ENCODE measurements at places on chromosomes 13 and 19.

DNA sequence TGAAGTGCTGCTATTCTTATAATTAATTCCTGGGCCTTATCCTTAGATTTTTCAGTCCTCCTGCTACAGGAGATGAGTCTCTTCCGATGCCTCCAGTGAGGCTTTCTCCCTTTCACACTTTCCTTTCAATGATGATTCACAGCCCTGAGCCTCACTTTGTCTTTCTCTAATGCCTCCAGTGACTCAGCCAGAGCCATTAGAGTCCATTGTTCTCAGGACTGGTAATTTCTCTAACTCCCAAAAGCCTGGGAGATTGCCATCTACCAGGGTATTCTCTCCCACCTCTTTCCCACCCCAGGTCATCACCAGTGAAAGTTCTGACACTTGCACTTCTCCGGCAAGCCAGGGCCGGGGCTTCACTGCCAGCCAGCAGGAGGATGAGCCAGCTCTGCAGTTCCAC lies 49.6 kb upstream of the ARGLU1 start:
- no peak for DNase-seq

GRCh38 chr19:16363133-16363851 lies 38.7 kb downstream of the KLF2 start:
- no peak for DNase-seq

DNA sequence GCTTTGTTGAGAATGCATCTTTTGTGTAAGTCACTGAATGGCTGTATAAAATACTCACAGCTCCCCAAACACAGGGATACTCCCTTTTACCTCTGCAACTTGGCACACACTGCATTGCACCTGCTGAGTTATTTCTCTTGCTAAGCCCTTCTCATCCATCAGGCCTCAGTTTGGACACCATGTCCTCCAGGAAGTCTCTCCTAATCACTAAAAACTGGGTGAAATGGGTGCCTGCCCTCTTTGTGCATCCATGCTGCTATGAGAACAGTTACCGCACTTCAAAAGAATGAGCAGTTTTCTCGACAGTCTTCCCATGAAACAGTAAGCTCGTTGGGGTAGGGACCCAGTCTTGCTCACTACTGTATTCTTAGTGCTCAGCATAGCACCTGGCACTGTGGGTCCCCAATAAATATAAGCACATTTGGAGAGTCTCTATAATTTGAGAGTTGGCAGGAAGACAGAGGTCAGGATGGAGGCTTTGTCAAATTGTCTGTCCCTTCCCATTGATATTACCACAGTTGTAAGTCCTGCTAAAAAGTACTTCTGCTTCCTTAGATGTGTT lies 4.6 kb upstream of the SLC25A30 start:
- no peak for DNase-seq

DNA sequence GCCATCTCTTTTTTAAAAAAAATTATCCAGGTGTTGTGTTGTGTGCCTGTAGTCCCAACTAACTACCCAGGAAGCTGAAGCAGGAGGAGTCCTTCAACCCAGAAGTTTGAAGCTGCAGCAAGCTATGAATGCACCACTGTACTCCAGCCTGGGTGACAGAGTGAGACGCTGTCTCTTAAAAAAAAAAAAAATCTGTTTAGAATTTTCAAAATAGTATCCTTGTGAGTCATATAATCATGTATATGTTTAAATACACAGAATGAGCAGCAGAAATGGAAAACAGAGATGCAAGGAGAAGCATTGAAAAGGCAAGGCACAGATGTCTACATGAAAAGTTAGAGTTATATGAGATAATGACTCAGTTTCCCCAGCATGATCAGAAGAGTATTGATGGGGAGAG lies 31.2 kb downstream of the SYDE1 start:
- DNase-seq = no peak

DNA sequence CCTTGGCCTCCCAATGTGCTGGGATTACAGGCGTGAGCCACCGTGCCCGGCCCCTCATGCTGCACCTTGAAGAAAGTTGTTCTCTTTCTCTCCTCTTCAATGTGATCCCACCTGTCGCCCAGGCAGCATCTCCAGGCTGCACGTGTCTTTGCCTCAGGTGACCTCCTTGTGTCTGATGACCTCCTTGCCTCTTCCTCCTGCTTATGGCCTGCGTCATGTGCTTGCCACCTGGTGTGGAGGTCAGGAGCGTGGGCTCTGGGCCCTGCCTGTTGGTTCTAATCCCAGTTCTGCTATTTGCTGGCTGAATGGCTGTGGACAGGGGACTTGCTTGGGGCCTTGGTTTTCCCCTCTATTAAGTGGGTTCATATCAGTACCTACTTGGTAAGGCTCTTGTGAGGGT lies 6.3 kb downstream of the BICRA start:
- no peak for DNase-seq
